ENCODE measurements at places on chromosomes 4 and X.

DNA sequence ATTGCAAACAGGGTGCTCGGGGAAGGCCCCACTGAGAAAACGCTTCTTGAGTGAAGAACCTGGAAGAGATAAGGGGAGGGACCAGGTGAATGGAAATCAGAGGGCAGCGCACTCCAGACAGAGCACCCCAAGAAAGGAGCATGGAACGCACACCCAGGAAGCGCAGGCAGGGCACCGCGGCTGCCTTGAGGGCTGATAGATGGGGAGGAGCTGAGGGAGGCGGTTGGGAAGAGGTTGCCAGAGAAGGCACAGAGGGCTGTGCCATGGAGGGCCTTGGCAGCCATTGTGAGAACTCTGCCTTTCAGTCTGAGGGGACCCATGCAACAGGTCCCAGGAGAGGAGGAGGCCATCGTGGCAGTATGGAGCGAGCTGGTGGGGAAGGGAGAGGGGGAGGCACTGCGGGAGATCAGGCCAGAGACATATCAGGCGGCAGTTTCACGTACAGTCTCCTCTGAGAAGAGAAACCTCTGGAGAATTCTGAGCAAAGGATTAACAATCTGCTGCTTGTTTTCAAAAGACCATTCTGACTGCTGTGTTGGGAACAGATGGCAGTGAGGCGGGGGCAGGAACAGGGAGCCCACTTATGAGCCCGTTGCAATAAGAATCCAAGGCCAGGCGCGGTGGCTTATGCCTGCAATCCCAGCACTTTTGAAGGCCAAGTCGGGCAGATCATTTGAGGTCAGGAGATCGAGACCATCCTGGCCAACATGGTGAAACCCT lies 83.7 kb downstream of the PCYT1B start:
- DNase-seq = no peak

- no peak for DNase-seq
Measured at GRCh38 chr4:141169391-141169790, 36.1 kb upstream of the RNF150 start.

DNA sequence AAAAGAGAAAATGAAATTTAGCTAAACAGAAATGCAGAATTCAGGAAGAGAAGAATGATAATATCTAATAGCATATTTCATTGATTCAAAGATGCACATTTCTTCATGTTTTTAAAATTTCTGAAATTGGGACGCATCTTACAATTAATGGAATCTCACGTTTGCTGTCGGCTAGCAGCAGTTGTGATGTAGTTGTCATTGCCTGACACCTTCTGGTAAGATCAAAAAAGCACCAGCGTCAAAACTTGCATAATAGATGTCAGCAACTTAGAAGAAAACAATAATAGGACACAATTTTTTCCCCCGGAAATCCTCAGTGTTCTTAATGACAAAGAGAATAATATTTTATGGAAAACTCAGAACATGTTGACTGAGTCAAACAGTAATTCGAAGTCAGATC lies 29.8 kb upstream of the SLC7A3 start:
- DNase-seq = no peak

- no peak for DNase-seq
Measured at GRCh38 chr4:9859810-9860209, 78.4 kb downstream of the DRD5 start.

GRCh38 chr4:25098964-25099891 lies 61.0 kb downstream of the SEPSECS start:
- DNase-seq = peak; percentile 5

GRCh38 chrX:66676413-66676812 lies 37.5 kb upstream of the EDA2R start:
- DNase-seq = no peak

Measured in AG09319 (cell line).